ENCODE measurements at places on chromosomes 16 and 17.

GRCh38 chr16:79100447-79100846 lies 500.1 kb downstream of the MAF start:
- DNase-seq = no peak

DNA sequence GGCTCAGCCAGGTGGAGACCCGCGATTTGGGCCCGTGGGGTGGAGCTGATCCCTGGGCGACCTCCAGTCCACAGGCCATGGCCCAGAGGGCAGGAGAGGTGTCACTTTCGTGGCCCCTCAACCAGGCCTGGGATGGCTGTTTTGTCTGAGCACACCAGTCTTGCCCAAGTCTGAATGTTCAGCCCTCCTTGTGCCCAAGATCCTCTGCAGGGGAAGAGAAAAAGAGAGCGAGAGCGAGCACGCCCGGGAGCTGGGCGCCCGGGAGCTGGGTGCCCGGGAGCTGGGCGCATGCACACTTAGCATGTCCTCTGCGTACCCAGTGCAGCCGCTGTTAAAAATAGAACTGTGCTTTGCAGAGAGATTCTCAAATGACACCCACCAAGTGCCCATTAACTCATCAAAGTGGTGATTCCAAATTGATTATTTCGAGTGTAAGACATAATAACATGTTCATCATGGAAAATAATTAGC lies 403.3 kb upstream of the TNRC6C start:
- no peak for DNase-seq

GRCh38 chr17:50586421-50587247 lies 26.1 kb downstream of the CACNA1G start:
- DNase-seq = no peak

DNA sequence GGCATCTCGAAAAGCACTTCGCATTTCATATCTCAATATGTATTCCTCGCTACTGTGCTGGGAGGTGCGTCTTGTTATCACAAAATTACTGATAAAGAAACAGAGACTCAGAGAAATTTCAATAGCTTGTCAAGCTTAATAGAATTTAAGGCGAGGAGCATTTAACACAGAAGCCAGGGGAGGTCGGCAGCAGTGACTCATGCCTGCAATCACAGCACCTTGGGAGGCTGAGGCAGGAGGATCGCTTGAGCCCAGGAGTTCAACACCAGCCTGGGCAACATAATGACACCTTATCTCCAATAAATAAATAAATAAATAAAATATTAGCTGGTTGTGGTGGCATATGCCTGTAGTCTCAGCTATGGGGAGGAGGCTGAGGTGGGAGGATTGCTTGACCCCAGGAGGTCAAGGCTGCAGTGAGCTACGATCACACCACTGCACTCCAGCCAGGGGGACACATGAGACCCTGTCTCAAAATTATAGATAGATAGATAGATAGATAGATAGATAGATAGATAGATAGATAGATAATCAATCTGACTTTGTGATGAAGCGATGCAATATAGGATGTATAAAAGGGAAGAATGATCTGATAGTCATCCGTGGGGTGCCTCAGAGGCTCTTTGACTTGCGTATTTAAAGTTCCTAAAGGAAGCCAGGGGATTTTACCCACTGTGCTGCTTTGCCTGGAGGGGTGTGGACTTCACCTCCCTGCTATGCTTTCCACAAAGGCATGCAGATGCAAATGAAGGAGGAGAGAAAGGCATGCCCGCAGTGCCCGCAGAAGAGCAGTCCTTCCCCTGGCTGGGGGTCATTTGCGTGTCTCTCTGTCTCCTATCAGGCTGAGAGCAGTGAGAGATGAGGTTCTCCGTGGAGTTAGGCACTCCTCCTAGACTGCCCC lies 15.9 kb upstream of the USP10 start:
- no peak for DNase-seq

- no peak for DNase-seq
Observed at GRCh38 chr17:42202696-42203095, 8.4 kb upstream of the GHDC start.

DNA sequence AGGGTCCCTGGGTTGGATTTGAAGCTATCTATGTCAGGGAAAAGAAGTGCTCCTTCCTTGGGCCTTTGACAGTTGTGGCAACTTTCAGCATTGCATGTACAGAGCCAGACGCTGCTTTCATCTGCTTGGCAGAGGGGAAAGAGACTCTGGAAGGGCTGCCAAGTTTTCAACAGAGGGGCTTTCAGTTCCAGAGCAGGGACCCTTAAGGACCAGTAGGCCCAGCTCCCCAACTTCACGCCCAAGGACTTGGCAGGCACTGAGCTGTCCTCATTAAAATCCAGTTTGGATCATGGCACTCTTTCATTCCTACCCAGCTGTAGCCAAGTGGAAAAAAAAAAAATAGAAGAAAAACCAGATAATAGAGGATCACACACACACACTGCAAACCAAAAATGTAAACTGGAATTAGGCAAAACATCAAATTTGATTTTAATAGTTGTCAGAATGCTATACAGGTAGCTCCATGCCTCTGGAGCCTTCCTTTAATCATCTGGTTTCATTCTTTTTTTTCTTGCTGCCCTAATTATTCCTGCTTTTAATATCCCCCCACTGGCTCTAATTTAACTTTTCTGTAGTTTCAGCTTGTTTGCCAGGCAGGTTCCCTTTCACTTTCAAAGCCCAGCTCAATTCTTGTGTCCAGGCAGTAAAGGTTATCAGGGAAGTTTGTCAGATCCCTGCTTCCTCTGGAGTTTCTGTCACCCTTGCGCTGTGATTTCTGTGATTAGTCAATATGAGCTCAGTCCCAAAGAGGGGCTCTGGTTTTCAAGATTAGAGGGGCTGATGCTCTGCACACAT lies 702.6 kb upstream of the CDH8 start:
- DNase-seq = no peak

GRCh38 chr17:41863074-41863848 lies 2.0 kb downstream of the KLHL11 start:
- peak; percentile 31 for DNase-seq

- no peak for DNase-seq
Observed at GRCh38 chr16:79168321-79168720, 432.2 kb downstream of the MAF start.

DNA sequence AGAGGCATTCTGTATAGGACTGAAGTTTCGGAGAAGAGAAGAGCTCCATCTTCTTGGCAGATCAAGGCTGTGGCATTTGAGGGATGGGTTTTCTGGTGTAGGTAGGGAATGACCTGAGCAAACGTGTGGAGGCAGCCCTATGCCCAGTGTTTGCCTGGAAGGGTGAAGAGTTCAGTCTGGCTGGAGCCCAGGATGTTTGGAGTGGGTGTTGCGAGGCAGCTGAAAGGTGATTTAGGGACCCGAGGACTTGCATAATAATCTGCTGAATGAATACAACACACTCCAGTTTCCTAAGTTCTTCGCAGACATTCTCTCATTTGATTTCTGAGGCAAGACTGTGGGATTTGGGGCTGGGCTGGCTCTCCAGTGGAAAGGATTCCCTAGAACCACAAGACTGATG lies 186.2 kb downstream of the CYLD start:
- no peak for DNase-seq

DNA sequence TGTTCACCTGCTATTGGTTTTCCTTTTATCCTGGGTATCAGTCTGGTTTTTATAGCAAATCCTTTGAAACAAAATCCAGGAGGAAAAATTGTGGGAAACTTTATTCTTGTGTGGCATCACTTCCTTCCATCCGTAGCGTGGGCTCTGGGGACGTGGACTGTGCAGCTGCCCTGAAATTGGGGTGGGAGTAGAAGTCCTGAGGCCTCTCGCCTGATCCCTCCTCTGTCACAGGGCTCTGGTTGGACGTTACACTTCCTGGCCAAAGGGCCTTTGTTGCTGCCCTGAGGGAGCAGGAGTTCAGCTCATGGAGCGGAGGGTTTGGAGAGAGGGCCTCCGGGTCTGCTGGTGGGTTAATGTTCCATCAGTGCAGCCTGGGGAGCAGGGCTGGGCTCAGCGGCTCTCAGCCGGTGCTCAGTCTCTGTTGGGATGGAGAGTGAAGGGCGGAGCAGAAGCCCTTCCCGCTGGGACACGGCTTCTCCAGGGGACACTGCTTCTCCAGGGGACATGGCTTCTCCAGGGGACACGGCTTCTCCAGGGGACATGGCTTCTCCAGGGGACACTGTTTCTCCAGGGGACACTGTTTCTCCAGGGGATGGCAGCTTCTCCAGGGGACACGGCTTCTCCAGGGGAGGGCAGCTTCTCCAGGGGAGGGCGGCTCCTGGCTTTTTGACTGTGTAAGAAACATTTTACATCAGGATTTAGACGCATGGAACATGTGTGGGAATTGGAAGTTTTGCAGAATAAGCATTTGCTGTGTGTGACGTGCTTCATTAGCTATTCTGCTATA lies 15.2 kb upstream of the RPL13 start:
- DNase-seq = no peak

DNA sequence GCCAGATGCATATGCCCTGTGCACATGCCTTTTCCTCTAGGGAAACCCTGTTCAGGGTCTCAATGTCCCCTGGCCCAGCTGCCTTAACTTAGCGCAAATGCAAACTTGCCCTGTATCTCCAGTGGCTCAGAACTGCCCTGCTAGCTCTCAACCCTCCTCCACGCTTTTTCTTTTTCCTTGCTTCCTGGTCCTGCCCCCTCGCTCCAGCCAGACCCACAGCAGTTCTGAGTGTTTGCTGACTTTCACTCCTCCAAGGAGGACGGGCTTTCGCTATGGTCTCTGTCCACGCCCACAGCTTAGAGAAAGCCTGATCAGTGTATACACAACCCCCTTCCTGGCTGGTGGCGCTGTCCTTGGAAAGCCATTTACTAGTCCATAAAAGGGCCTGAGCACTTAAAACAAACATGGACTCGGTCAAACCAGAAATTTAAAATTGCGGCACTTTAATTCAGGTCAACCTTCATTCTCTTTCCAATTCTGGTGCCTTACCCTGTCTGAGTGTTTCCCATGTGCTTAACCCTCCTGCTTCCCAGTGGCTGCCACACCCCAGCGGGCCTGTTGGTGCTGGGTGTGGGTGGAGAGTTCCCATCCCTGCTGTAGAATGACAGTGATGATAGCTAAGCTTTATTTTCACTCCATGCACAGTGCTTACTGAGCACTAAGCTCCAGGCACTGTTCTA lies 15.6 kb upstream of the TMEM98 start:
- no peak for DNase-seq

DNA sequence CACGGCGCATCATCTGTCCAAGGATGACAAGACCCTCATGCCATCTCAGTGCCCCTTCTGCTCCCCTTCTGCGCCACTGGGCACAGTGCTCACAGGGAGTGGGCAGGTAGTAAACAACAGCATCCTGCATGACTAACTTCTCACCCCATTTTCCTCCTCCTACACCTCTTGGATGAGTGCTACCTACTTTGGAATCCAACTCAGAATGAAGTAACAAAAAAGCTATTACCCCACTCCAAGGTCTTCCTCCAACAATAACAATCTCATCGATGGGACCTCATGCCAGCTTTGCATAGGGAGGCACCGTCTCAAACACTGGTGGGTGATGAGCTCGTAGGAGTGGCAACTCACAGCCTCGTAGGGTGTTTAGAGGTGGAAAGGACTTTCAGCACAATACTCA lies 98.6 kb upstream of the RCVRN start:
- DNase-seq = no peak

DNA sequence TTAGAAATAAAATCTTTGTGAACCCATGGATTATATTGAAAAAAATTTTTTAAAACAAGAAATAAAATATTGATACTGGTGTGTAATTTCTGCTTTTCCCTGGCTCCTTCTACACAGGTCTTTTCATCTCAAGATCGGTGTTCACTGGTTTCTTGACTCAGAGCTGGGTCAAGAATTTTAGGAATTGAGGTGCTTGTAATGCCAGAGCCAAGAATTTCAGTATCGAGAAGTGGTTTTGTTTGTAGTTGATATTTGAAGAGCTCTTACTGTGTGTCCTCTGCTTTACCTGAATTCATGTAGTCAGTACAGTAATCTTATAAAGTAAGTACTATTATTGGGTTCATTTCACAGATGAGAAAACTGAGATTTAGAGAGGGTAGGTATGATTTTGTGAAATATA lies 7.3 kb downstream of the WWP2 start:
- DNase-seq = no peak

DNA sequence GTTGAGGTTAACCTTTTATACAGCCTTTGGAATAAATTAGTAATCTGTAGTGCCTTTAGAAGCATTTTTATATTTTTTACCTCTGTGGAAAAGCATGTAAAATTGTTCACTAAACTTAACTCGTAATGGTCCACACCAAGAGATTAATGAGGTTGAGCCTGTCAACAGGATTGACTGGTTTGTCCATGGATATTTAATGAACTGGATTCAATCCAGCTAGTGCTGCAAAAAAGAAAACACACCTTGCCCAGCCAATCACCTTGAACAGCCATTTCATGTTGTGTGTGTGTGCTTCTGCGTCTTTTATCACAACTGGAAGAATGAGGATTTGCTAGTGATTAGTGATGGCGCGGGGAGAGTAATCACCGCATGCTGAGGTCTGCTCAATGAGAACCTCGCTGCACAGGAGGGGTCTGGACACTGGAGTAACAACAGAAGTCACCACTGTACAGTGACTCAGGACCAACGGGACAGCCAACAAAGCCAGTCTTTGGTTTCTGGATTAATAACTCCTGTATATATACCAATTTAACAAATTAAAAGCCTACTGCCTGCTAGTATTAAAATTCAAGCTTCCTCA lies 33.7 kb downstream of the LITAFD start:
- no peak for DNase-seq

DNA sequence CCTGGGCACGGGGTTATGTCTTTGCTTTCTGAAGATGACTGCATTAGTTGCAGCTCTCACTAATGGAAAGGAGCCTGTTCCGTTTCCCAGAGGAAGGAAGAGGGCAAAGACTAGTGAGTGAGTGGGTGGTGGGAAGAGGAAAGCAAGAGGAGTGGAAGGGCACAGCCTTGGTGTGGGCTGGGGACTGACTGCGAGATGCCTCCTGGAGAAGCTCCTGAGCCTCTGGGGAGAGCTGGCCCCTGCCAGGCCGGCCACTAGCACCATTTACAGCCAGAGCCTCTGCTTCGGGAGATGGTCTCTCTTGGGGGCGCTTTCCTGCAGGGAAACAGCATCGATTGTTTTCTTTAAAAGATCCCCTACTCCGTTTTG lies 825 bp upstream of the RHBDL3 start:
- no peak for DNase-seq

DNA sequence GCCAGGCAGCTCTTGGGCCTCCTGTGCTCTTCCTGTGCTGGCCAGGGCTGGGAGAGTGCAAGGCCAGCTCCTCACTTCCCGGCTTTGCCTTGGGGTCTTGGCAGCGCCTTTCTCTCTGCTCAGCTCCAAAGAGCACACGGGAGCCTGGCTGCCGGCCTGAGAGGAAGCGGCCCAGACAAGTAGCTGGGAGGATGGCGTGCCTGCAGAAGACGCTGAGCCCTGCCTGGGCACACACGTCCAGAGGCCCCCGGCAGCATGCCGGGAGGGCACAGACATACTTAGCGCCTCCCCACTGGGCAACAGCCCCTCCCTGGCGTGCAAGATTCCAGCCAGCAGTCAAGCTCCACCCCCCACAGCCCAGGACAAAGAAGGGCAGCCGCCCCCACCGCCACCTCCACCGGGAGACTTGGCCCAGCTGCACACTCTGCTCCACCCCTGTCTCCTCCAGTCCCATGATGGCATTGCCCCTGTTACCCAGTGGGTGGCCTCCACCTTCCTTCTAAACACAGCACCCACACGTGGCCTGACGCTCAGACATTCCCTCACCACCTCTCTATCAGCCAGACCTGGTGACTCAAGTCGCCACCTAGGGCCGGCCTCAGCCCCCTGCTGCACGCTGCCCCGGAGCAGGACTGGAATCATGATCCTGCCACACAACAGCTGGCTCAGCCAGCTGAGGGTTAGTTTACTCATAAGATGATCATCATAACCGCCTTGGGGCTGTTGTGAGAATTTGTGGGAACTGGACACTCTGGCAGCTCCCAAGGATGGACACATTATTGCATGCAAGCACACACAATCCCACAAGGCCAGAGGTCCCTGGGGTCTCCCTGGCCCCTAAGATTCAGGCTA lies 12.4 kb downstream of the SGCA start:
- DNase-seq = peak; percentile 55

GRCh38 chr16:9241177-9241576 lies 149.7 kb downstream of the HAPSTR1 start:
- no peak for DNase-seq

All from stimulated activated CD4-positive, alpha-beta T cell treated with anti-CD3 and anti-CD28 coated beads, Interleukin-1b, Interleukin-23, amount 100 ng/mL, for 48 hours (primary cell).